Stimulated activated CD4-positive, alpha-beta T cell treated with anti-CD3 and anti-CD28 coated beads, TNF-alpha, amount 100 ng/mL, for 24 hours (primary cell): ENCODE measurements at places on chromosomes 4 and X.

DNA sequence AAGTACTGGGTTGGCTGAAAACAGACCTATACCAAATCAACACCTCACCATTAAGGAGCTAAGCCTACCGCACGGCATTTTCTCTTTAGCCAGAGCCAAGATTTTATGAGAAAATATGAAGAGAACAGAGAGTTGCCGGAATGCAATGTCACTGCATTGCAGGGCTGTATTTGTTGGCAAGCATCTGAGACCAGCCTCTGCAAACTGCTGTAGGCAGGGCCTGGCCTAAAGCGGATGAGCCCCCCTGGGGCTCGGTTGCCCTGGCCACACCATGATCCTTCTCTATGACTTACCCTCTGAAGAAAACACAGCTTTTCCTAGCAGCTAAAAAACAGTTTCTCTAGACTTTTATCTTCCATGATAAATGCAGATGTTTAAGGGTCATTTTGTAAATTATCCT is 120.5 kb upstream of the SORBS2 start:
- no peak for DNase-seq

DNA sequence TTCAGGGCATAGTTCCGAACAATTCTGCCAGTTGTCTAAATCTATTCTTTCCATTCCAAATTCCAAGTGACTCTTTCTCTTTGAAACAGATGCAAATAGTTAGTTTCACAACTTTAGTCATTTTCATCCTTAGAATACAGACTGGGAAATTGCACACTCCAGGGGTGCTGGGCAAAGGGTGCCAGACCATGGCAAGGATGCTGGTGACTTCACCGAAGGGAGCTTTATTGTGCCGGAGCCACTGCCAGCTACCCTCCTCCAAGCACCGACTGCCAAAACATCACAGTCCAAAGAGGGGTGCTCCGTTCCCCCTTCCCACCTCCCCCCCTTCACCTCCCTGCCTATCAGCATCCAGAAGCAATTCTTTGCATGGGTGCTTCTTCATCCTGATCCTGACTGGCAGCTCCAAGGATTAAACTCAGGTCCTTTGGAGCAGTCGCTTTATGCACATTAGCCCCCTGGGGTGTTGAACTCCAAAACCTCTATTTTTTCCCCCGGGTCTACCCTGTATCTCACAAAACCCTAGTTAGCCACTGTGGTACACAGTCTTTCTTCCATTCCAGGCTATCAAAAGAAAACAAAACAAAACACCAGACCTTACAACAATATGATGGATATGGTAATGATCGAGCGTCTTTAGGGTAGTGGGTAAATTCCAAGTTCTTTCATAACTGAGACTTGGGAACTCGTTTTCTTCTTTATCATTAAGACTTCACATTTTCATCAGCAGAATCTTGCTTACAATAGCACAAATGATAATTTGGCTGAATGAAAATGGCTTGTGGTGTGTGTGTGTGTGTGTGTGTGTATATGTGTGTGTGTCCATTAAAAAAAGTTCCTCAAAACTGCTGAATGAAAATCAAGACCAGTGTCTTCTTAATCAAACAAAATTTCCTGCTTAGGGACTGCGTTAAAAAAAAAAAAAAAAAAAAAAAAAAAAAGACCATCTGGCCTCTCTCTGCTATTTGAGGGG is 28.7 kb downstream of the MID1 start:
- no peak for DNase-seq

GRCh38 chrX:56812515-56813105 is 83.6 kb downstream of the NBDY start:
- no peak for DNase-seq

DNA sequence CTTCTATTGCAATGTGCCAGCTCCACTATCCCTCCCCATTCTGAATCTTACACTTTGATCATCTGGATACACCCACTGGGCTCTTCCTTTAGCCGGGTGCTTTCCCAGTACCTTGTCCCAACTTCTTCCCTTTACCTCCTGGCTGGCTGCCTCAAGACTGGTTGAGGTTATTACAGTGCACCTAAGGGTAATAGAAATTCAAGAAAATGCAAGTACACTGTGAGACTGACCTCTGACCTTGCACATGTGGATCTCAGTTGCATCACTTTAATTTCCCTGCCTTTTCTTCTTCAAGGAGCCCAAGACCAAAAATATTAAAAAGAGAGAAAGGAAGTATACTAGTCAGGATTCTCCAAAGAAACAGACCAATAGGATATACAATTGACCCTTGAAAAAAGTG is 53.9 kb upstream of the NOCT start:
- no peak for DNase-seq

DNA sequence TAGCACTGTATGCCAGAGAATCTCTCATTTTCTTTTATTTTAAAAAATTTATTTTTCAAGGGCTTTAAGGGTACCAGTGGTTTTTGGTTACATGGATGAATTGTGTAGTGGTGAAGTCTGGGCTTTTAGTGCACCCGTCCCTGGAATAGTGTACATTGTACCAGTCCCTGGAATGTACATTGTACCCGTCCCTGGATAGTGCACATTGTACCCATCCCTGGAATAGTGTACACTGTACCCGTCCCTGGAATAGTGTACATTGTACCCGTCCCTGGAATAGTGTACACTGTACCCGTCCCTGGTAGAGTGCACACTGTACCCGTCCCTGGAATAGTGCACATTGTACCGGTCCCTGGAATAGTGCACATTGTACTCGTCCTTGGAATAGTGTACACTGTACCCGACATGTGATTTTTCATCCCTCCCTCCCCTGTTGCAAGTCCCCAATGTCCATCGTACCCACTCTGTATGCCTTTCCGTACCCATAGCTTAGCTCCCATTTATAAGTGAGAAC is 56.1 kb upstream of the HELT start:
- DNase-seq: no peak

DNA sequence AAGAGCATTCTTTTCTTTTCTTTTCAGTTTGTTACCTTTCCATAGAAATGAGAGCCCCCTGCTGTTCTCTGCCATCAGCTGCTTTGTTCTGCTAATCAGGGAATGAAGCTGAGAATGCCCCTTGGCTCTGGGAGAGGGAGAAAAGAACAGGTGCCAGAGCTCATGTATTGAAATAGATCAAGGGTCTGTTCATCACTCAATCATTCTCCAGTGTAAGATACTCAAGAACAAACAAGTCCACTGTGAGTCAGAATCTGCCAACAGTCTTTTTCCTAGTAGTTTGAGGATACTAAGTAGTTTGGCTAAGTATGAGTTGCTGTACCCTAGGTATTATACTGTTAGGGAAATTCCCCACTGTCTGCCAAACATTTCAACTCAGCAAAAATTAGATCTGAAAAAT is 144.3 kb downstream of the RTL3 start:
- DNase-seq: no peak

DNA sequence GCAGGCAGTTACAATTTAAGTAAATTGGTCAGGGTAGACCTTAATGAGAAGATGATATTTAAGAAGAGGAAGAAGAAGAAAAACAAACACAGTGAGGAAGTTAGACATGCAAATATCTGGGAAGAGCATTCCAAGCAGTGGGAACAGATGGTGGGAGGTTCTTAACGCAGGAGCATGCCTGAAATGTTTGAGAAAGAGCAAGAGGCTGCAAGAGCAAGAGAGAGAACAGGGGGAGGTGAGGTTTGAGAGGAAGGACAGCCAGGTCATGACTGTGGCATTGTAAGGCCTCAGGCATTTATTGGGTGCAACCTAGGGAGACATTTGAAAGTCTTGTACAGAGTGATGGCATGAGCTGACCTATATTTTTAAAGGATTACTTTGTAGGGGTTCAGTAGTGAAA is 136.0 kb downstream of the UGT8 start:
- no peak for DNase-seq

GRCh38 chr4:3337811-3338210 is 45.0 kb downstream of the RGS12 start:
- no peak for DNase-seq

DNA sequence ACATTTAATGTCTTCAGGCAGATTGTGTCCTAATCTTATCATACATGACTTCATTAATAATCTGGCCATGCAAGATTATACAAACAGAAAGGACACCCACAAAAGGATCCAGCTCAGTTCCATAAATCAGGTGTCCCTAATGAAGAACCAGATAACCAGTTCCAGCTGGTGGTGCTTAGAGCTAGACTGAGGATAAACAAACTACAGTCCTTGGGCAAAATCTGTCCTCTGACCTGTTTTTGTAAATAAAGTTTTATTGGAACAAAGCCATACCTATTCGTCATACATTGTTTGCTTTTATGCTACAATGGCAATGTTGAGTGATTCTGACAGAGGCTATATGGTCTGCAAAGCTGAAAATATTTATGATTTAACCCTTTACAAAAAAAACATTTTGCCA is 199.5 kb downstream of the MID1IP1 start:
- no peak for DNase-seq

- no peak for DNase-seq
These were observed 811.3 kb downstream of the NLGN4X start for GRCh38 chrX:5417381-5417780.

DNA sequence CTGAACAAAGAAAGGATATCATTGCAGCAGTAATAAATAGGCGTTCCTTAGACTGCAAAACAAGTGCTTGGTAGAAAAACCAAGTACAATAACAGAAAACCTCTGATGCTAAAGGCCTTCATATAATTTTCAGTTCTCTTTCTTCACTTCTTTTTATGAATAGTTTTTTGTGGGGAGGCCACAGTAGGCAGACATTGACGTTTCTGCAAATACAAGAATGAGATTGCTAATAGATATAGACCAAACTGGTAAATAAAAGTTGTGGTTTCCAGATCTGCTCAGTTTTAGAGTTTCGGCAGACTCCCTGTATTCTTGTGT is 57.0 kb upstream of the RAP1GDS1 start:
- DNase-seq: no peak

DNA sequence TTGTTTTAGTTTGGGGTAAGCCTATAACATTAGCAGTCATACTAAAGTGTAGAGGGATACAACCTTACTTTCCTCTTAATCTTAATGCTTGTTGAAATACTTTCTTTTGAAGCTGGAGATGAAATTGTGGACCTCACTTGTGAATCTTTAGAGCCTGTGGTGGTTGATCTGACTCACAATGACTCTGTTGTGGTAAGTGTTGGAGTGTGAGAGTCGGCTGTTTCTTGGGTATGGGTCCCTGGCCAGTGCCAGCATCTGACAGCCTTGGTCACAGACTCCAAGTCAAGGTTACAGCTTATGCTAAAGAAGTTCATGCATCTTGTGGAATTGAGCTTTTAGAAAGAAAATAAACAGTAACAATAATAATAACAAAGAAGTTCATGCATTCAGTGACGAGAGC is 31.6 kb downstream of the RNF4 start:
- DNase-seq: no peak

DNA sequence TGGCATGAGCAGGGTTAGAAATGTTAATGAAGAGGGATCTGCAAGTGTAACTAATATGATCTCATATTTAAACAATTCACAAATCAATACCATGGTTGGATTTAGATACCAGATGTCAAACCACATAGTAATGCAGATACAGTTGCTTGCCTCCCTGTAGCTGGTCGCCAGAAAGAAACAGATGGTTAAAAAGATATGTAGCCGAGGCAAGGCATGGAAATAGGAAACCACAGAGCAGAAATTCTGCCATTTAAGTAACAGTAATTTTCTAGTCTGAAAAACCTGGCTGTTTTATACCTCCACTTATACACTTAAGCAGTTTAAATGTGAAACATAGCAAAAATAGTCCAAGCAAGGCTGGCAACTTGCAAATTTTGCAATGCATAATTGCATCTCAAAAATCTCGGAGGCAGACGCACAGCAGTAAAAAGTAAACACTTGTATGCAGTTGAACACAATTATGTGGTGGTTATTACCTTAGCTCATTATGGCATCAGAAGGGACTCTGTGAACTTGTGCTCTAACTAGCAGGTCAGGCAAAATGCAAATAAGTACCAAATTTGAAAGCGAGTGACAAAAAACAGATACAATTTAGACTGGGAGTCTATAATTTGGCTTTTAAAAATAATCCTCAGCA is 126.8 kb downstream of the NAA11 start:
- no peak for DNase-seq

DNA sequence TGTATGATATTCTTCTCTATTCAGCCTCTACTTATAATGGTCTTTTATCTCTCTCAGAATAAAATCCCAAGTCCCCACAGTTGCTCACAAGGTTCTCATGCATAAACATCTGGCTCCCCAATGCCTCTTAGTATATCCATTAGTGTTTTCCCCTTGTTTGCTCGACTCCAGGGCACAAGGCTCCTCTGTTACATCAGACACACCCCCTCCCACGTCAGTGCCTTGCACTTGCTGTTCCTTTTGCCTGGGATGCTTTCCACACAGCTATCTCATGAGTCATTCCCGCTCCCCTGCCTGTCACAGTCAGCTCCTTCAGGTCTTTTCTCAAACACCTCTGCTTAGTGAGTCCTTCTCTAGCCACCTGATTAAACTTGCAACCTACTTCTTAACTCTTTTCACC is 260.2 kb downstream of the IL1RAPL1 start:
- DNase-seq: no peak

DNA sequence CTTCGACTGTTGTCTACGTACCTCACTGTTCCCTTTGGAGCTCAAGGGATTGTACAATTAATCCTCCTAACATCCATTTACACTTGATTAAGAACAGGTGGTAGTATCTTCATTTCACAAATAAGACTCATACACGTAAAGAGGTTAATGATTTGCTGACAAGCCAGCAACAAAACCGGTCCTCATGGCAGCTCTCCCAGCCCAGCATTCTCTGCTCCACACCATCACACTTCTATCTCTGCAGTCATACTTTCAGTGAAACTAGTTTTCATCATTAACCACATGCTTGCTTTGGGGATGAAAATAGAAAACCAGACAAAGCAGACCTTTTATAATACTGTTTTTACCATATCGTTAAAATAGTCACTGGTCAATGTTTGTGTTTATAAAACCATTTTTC is 28.7 kb upstream of the CASK start:
- DNase-seq: no peak

- no peak for DNase-seq
These were observed 34.0 kb upstream of the PPARGC1A start for GRCh38 chr4:23923840-23924239.
